ENCODE measurements at places on chromosomes 16 and 17.

- no peak for DNase-seq
These were observed 43.7 kb downstream of the COTL1 start for GRCh38 chr16:84574191-84574590.

- no peak for DNase-seq
These were observed 401.6 kb upstream of the CDH11 start for GRCh38 chr16:65523283-65523944.

DNA sequence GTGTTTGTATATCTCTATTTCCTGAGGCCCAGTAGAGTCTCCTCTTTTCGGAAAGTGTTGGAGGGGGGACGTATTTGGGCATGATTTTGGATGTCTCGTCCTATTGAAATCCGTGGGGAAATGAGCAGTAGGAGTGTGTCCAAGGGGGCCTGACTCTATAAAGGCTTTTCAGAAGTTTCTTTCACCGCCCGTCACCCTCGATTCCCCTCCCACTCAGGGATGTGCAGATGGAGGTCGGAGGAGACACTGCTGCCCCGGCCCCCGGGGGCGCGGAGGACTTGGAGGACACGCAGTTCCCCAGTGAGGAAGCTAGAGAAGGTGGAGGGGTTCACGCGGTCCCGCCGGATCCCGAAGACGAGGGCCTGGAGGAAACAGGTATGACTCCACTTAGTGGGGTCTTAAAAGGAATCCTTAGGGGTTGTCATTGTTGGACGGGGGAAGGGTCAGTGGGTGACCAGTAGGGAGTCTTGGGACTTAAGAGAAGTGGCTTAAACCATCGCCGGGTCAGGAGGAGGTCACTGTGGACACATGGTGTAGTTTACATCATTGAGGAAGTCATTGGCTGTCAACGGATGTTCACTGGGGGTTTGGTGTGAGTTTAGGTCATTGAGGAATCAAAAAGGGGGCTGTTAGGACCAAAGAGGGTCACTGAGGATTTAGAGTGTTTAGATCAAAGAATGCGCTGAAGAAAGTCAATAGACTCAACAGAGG is 424 bp downstream of the MON1B start:
- DNase-seq = no peak

DNA sequence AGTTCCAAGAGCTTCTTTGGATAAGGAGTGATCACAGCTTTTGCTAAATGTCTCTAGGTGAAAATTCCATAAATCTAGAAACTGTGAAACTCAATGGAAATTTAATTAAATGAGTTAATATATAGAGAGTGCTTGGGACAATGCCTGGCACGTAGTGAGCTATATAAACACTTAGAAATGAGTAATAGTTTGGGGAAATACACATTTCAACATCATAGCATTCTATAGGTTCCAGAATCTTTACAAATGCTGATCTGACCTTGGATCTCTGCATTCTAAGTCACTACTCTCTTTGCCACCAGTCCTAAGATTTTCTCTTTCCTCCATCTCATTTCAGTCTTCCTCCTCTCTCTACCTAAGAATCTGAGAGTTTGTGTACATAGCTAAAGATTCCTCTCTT is 175.6 kb downstream of the SOX9 start:
- no peak for DNase-seq

DNA sequence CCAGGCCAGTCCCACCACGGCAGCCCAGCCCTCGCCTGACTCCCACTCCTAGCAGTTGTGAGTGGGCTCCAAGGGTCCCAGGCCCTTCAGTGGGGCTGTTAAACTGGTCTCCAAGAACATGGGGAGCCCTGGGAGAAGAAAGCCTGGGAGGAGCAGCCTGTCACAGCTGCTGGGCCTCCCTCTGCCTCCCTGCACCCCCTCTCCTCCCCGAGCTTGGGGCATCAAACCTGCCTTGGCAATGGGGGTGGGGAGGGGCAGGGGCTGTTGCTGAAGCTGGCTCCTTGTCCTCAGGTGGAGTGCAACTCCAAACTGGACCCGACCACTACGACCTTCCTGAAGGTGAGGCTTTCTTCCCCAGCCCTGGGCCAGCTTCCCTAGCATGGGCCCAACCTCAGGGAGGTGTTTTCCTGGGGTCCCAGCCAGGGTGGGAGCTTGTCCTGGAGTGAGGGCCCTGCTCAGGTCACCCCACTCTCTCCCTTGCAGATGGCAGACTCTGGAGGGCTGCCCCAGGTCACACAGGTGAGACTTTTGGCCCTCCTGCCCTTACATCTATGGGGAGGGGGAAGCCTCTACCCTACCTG is 6.6 kb upstream of the SETD6 start:
- no peak for DNase-seq

GRCh38 chr16:19645557-19645981 is 72.5 kb downstream of the KNOP1 start:
- DNase-seq = no peak

- DNase-seq = no peak
These were observed 14.2 kb downstream of the TRPV1 start for GRCh38 chr17:3594976-3595375.

- no peak for DNase-seq
These were observed 17.8 kb upstream of the BLMH start for GRCh38 chr17:30309591-30309990.

DNA sequence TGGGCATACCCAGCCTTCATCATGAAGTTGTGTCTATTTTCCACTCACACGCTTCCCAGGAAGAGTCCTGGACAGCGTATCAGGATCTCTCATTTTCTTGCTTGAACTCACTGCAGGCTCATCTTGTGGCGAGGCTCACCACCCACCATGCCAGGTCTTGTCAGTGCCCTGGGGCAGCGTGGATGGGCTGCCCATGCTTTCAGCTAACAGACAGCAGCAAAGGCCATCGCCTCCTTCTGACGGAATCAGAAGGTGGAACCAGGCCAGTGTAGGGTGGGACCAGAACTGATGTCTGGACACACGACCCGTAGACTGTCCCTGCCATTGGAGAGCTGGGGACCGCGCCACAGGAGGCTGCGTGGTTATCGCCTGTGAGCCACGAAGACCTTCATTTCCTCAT is 169.4 kb downstream of the FOXL1 start:
- no peak for DNase-seq

GRCh38 chr16:73054125-73054484 is 6.2 kb upstream of the ZFHX3 start:
- DNase-seq = no peak

DNA sequence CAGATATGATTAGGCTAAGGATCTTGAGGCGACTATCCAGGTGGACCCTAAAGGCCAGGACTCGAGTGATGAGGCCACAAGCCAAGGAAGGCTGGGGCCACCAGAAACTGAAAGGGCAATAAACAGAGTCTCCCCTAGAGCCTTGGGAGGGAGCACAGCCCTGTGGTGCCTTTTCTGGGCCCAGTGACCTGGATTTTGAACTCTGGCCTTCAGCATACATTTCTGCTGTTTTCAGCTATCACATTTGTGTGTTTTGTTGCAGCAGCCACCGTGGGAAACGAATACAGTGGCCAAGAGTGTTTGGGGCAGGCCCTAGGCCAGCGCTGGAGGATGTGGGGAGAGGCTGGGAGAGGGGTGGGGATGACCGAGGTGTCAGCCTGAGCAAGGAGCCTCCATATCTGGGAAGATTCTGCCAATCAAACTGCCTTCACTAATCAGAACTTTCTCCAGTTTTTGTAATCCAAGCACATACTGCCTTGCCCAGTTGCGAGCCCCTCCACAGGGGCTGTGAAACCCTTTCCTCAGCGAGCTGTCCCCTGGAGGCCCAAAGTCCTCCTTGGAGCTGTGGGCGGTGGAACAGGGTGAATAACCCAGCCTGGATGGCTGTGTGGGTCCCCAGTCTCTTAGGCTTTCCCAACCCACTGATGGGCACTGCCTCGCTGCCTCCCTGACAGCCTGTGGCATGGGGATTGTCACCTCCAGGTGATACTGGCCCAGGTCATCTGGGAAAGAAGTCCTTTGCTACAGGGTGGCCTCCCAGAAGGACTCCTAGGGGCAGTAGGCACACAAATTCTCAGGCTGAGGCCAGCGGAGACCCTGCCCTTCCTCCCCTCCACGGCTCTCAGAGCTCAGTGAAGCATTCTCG is 16.8 kb downstream of the B9D1 start:
- DNase-seq = no peak

DNA sequence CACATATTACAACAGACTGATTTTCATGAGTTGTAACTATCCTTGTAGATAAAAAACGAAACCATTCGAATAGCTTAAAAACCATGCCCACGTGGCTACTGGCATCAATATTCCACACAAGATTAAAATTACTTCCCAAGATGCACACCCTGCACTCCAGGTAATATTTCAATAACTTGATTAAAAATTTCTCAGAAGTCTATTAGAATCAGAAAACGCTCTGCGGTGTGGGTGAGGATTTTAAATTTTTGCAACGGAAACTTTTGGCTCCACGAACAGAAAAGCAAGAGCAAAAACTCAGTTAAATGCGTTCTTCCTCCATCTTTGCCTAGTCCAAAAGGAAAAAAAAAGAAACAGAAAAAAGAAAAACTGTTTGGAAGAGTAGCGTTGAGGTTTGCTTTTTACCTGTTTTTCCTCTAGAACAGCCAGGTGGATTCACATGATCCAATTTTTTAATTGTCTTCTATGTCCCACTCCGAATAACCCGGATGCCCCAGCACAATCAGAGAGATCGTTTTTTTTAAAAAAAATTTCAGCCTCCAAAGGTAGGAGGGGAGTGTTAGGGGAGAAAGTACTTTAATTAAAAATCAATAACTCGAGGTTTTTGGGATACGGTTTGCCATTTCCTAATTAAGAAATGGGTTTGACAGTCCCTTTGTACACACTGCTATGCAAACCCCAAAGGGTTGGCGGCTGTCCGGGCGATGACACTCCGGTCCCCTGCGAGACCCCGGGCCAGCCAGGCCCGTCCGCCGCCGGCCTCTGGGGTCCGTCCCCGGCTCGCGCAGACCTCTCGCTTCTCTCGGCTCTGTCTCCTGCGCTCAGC is 708 bp upstream of the NFAT5 start:
- no peak for DNase-seq

DNA sequence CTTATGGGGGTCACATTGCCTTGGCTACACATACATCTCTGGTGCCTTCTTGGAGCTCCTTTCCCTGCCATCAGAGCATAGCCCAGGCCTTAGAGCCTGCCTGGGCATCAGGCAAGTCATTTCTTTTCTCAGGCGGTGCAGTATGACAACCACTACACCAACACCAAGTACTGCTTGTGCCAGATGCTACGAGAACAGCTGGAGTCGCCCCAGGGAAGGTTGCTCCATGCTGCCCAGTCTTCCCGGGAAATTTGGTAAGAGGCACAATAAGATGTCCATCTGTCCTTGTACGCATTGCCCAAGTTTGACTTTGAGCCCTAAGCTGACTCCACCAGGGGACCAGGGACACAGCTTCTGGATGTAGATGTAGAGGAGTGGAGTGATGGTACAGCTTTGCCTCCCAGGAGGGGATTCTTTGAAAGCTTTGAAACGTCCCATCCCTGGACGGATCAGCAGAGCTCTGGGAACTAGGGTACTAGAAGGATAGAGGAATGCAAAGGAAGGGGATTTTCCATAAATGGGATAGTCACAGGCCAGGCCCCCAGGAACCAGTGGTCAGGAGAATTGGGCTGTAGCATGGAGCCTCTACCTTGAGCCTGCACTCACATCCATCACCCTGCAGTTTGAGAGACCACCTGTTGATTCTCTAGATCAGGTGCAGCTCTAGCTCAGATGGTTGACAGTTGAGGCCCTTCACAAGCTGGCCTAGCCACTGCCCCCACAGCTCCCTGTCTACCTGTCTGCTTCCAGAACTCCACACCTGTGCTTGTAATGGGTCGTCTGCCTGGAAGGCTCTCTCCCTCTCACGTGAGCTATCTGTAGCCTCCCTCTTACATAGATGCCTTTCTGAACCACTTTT is 11.0 kb upstream of the NFATC3 start:
- no peak for DNase-seq

DNA sequence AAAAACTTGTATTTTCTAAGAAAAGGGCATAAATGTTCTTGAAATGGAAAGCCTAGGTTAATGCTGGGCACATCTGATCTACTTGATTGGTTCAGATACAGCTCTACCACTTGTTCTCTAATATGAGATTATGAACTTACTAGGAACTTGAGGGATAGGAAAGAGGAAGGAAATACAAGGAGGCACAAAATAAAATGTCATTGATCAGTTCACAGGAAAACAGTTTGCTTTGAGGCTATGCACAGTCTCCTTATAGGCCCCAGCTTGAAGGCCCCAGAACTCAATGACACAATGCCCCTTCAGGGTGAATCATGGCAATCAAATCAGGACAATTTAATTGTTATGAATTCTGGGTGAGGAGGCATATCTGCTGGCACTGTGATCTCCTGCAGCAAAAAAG is 27.1 kb downstream of the NXPH3 start:
- no peak for DNase-seq

DNA sequence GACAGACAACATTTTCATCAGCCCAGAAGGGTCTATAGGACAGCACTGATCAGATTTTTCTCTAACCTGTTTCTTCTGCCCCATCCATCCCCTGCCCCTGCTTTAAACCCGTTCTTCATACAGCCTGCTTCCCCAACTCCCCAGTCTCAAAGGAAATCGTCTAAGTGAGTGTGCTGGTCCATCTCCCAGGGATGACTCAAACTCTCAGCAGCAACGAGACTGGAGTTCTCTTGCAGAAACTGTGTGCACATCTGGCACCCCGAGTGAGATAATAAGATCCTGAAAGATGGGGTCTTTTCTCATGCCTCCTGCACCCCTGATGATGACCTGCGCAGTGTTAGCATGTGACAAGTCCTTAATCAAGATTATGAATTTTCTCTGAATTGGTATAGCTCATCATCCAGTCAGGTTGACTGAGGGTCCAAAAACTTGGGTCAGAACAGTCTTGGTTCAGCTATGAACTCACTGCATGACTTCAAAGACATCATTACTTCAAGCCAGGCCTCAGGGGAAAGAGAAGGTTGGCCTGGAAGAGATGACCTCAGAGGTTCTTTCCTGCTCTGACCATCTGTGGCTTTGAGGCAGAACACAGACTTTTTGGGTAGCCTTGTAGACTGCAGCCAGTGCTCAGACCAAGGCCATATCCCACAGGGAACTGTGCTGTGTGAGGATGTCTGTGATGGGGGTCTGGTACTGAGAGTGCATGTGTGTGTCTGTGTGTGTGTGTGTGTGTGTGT is 117.9 kb downstream of the SPACA3 start:
- no peak for DNase-seq

- DNase-seq = no peak
These were observed 58.8 kb downstream of the CLEC19A start for GRCh38 chr16:19344224-19344801.

DNA sequence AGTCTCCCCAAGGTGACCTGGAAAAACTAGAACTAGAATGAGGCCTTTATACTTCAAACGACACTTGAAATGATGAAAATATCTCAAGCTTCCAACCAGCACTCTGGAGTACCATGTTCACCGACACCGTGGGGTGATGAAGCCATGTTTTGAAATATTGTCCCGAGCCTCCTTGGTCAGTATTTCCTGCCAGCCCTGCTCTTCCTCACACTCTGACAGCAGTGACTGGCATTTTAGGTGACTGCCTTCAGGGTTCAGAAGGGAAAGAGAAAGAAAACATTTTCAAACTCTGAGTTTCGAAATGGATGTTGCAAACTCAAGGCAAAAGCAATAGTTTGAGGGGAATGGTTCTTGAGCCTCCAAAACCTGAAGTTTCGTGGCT is 39.3 kb upstream of the IRX6 start:
- DNase-seq = no peak

DNA sequence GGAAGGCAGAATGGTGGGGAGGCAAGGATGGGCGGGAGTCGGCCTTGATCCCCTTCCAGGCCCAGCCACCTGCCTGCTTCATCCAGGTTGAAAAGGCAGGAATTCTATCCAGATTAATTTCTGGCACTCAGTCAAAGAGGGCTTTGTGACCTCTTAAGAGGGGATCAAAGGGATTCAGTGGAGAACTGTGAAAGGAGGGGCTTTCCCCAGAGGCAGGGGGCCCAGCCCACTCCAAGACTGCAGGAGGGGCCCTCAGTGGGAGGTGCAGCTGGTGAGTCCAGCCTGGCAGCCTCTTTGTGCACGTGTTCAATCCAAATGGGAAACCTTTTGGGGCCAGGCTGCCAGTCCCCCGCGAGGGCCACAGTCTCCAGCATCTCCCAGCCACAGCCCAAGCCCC is 148.5 kb upstream of the PLCG2 start:
- no peak for DNase-seq

Data from stimulated activated CD8-positive, alpha-beta memory T cell treated with anti-CD3 and anti-CD28 coated beads, Interleukin-7, amount 100 ng/mL, for 4 hours (primary cell).